Purkinje cell (primary cell): ENCODE measurements at places on chromosomes 1 and 21. TPM values are rescaled to one million over a fixed set of nuclear protein-coding genes. Genes with fewer than 3 reads are reported as not detected.

EPHB2 gene
- polyA plus RNA-seq: 2.3 and 2.5 TPM in 2 replicates

AZIN2 gene
- polyA plus RNA-seq: 8.1 and 8.2 TPM in 2 replicates

C1orf122 gene
- polyA plus RNA-seq: 14.1 and 22.0 TPM in 2 replicates

CRYBG2 gene
- polyA plus RNA-seq: not detected in 2 replicates

AQP10 gene
- not detected in 2 replicates for polyA plus RNA-seq

CTSS gene
- 0.66 and 1.7 TPM in 2 replicates for polyA plus RNA-seq

F13B gene
- polyA plus RNA-seq: not detected in 2 replicates

RNF2 gene
- 10.4 and 11.4 TPM in 2 replicates for polyA plus RNA-seq

RSPH1 gene
- polyA plus RNA-seq: 1.9 and 3.2 TPM in 2 replicates

PTCH2 gene
- 0.46 and 0.76 TPM in 2 replicates for polyA plus RNA-seq

ID3 gene
- polyA plus RNA-seq: 1.3 TPM in 1 of 2 replicates, not detected in the other

NECTIN4 gene
- polyA plus RNA-seq: not detected in 2 replicates

BNIPL gene
- 0.26 and 0.60 TPM in 2 replicates for polyA plus RNA-seq

TMOD4 gene
- not detected in 2 replicates for polyA plus RNA-seq

SPRR5 gene
- not detected in 2 replicates for polyA plus RNA-seq

OR6N1 gene
- polyA plus RNA-seq: not detected in 2 replicates

CDK11A gene
- 7.5 and 9.9 TPM in 2 replicates for polyA plus RNA-seq

GUCA2A gene
- not detected in 2 replicates for polyA plus RNA-seq

MEAF6 gene
- 35.8 and 53.3 TPM in 2 replicates for polyA plus RNA-seq

C1orf141 gene
- polyA plus RNA-seq: not detected in 2 replicates

CFHR1 gene
- polyA plus RNA-seq: not detected in 2 replicates

ROR1 gene
- polyA plus RNA-seq: 1.7 and 2.4 TPM in 2 replicates

GNG4 gene
- polyA plus RNA-seq: 42.4 and 56.8 TPM in 2 replicates

STUM gene
- polyA plus RNA-seq: 0.35 and 1.1 TPM in 2 replicates

ARHGEF10L gene
- 1.2 and 3.6 TPM in 2 replicates for polyA plus RNA-seq
